Brain (organoid and tissue), 16 donors: ENCODE measurements at places on chromosomes 1 and 21. TPM values are rescaled to one million over a fixed set of nuclear protein-coding genes. Genes with fewer than 3 reads are reported as not detected.

Gene ENSA
- 332 TPM for polyA plus RNA-seq

Gene NBPF6
- polyA plus RNA-seq: not detected

Gene MROH7
- polyA plus RNA-seq: 0.32 TPM

Gene SLC30A2
- not detected for polyA plus RNA-seq

Gene CHAF1B
- polyA plus RNA-seq: 15.1 TPM

Gene CRNN
- not detected for polyA plus RNA-seq

Gene NTMT2
- 0.59 TPM for polyA plus RNA-seq

Gene INTS7
- polyA plus RNA-seq: 34.2 TPM

Gene LIN28A
- polyA plus RNA-seq: not detected

Gene CR1L
- polyA plus RNA-seq: not detected

Gene TNFAIP8L2
- polyA plus RNA-seq: 1.7 TPM

Gene KRTAP26-1
- not detected for polyA plus RNA-seq

Gene GUCA2A
- polyA plus RNA-seq: not detected

Gene C8B
- not detected for polyA plus RNA-seq

Gene MAEL
- 0.56 TPM for polyA plus RNA-seq

Gene C1orf74
- polyA plus RNA-seq: 4.3 TPM

Gene PLPPR4
- polyA plus RNA-seq: 7.7 TPM

Gene DEPDC1
- 2.3 TPM for polyA plus RNA-seq

Gene LRRC53
- polyA plus RNA-seq: not detected

Gene TAL1
- polyA plus RNA-seq: 0.59 TPM

Gene RSBN1
- 10.2 TPM for polyA plus RNA-seq

Gene ADAMTS1
- 21.6 TPM for polyA plus RNA-seq

Gene STYXL2
- 0.10 TPM for polyA plus RNA-seq

Gene PRKAA2
- polyA plus RNA-seq: 0.48 TPM

Gene AZIN2
- polyA plus RNA-seq: 24.2 TPM

Gene PDPN
- 14.9 TPM for polyA plus RNA-seq

Gene LCE3E
- polyA plus RNA-seq: not detected

Gene HLX
- 1.8 TPM for polyA plus RNA-seq

Gene SPAG17
- not detected for polyA plus RNA-seq

Gene SPRR2F
- not detected for polyA plus RNA-seq

Gene MAP10
- polyA plus RNA-seq: 1.1 TPM

Gene NUF2
- 11.3 TPM for polyA plus RNA-seq

Gene KISS1
- 0.76 TPM for polyA plus RNA-seq

Gene NAV1
- 55.4 TPM for polyA plus RNA-seq

Gene NPPB
- polyA plus RNA-seq: 0.56 TPM

Gene MYOC
- not detected for polyA plus RNA-seq

Gene TRIM46
- 11.0 TPM for polyA plus RNA-seq

Gene CD1B
- not detected for polyA plus RNA-seq

Gene IL12RB2
- 0.51 TPM for polyA plus RNA-seq

Gene ATAD3B
- polyA plus RNA-seq: 2.9 TPM

Gene CALML6
- polyA plus RNA-seq: 0.27 TPM

Gene SLAMF1
- not detected for polyA plus RNA-seq

Gene NUDT4B
- polyA plus RNA-seq: 2.3 TPM

Gene PDC
- polyA plus RNA-seq: not detected

Gene SPRR4
- not detected for polyA plus RNA-seq

Gene ELF3
- polyA plus RNA-seq: 2.6 TPM

Gene LRRC41
- polyA plus RNA-seq: 79.6 TPM

Gene NOS1AP
- 4.9 TPM for polyA plus RNA-seq

Gene KRTAP19-7
- not detected for polyA plus RNA-seq

Gene LBR
- polyA plus RNA-seq: 24.4 TPM
